T follicular helper cell (primary cell): ENCODE measurements at places on chromosomes 6 and 20.

GRCh38 chr6:31892821-31893220, 4.7 kb downstream of the EHMT2 start:
- DNase-seq, result no peak

DNA sequence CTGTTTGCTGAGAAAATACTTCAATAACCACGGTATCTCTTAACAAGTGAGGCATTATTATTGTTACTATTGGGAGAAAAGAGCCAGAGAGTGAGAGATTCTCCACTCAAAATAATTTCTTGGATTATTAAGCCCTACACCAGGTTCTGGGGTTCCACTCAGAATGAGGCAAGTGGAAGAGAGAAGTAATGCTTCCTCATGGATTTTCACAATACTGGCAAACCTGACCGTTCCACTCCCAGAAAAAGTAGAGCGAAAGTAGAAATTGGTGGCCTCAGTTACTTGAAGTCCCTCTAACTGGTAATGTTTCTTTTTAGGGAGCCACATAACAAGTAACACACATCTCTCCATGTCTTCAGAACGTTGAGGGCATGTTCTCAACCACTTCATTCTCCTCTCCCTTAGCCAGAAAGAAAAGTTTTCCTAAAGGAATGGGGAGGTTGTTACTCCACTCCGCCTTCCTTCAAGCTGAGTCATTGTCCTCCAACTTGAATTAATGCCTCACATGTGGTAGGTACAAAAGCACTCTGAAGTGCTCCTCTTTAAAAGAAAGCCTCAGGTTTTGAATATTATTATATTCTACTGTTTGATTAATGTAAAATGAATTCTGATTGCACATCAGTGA, 1.9 kb downstream of the BAG2 start:
- no peak for DNase-seq

DNA sequence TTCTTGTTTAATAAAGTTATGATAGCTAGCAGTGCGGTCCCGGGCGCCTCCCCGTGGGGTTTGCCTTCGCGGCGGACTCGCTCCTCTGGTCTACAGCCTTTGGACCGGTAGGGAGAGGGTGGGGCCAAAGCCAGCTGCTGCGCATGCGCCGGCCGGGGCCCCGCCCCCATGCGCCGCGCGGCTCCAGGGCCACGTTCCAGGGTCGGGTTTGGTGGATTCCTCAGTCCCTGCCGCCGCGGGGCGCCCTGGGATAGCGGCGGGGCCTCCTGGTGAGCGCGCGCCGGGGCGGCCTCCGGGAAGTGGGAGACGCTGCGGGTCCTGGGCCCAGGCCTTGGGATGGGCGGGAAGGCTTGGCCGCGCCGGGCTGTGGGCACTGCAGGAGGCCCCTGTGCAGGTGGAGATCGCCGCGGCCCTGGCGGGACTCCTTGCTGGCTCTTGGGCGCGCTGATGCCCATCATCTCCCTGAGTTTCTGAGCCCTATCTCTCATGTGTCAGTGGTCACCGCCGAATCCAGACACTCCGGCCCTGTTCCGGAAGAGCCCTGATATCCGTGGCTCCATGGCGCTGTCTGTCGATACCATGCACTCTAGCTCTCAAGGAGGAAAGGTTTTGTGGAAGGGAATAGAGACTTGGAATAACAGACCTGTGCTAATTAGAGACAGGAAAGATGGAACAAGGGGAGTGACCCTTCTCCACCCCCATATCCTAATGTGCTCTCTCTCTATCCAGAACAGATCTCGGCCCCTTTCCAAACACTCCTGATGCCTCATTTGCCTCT, at the start of gene VARS2:
Gene VARS2, plus strand, starts transcription at position 163 of the 778 bp plus-strand sequence. Its CDS starts 599 bp downstream, at position 762.
- peak; percentile 78 for DNase-seq

DNA sequence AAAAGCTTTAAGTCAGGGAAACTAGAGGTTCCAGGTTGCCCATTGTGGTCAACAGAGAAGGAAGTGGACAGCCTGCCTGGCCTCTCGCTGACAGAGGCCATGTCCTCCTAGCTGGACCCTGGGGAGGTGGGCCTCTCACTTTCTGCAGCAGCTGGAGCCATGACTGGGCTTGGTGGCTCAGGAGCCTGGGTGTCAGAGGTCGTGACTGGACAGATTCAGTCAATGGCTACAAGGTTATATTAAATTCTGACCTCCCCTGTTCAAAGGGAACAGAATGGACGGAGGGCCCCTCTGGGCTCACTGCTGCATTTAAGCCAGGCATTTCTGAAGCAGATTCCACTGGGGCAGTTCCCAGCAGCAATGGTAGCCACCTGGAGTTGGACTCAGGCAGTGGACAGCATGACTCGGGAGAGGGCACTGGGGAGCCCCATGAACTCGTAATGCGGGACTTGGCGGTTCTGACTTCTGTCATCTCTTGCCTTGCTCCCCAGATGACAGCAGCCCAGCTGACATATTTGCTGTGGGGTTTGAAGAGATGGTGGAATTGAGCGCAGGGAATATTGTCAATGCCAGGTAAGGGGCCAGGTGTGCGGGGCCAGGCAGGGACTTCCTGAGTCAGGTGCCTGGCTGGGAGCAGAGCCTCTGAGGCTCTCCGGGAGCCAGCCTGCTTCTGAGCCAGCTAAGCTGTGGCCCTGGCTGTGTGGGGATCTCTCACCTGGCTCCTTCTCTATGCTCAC, 86.7 kb downstream of the SYNJ2 start:
- DNase-seq, result no peak

GRCh38 chr6:36912586-36912985, 26.8 kb downstream of the C6orf89 start:
- peak; percentile 43 for DNase-seq

GRCh38 chr6:97136626-97137358, 146.2 kb downstream of the MMS22L start:
- DNase-seq, result no peak

GRCh38 chr6:146968041-146968760, 236.0 kb upstream of the STXBP5 start:
- DNase-seq, result no peak

DNA sequence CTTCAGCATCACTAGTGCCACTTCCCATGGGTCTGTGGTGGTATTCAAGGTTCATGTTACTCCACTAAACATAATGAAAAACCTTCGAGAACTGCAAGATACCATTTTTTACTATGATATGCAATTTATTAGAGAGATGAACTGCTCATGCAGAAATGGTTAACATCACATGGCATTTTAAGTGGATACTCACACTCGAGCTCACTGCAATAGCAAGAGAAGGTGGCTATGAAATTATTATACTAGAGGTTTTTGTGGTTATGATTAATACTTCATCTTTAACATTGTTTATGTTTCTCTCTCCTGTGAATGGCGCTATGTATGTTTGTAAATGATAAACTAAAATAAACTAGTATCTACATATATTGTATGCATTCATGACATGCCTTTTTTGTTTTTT, 35.1 kb downstream of the SCAF8 start:
- DNase-seq, result no peak

- DNase-seq, result no peak
These were observed 270.8 kb downstream of the PREX1 start for GRCh38 chr20:48556956-48557355.

DNA sequence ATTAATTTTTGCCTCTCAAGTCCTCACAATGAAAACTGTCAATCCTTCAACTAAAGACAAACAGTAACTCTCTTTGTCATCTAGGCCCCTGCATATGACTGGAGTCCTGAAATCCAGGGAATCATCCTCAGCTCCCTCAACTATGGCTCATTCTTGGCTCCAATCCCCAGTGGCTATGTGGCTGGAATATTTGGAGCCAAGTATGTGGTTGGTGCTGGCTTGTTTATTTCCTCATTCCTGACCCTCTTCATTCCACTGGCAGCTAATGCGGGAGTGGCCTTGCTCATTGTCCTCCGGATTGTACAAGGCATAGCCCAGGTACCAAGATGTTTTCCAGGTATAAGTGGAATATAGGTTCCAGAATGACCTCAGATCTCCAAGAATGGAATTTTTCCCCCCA, 15.4 kb downstream of the SLC17A4 start:
- no peak for DNase-seq

DNA sequence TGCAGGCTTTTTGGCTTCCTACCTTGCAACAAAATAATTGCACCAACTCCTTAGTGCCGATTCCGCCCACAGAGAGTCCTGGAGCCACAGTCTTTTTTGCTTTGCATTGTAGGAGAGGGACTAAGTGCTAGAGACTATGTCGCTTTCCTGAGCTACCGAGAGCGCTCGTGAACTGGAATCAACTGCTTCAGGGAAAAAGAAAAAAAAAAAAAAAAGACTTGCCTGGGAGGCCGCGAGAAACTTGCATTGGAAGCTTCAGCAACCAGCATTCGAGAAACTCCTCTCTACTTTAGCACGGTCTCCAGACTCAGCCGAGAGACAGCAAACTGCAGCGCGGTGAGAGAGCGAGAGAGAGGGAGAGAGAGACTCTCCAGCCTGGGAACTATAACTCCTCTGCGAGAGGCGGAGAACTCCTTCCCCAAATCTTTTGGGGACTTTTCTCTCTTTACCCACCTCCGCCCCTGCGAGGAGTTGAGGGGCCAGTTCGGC, 420 bp downstream of the SOX4 start:
- DNase-seq, result no peak

- no peak for DNase-seq
These were observed 34.1 kb upstream of the ID1 start for GRCh38 chr20:31570735-31571617.

- no peak for DNase-seq
These were observed 6.0 kb upstream of the PRDM1 start for GRCh38 chr6:106079961-106080762.

DNA sequence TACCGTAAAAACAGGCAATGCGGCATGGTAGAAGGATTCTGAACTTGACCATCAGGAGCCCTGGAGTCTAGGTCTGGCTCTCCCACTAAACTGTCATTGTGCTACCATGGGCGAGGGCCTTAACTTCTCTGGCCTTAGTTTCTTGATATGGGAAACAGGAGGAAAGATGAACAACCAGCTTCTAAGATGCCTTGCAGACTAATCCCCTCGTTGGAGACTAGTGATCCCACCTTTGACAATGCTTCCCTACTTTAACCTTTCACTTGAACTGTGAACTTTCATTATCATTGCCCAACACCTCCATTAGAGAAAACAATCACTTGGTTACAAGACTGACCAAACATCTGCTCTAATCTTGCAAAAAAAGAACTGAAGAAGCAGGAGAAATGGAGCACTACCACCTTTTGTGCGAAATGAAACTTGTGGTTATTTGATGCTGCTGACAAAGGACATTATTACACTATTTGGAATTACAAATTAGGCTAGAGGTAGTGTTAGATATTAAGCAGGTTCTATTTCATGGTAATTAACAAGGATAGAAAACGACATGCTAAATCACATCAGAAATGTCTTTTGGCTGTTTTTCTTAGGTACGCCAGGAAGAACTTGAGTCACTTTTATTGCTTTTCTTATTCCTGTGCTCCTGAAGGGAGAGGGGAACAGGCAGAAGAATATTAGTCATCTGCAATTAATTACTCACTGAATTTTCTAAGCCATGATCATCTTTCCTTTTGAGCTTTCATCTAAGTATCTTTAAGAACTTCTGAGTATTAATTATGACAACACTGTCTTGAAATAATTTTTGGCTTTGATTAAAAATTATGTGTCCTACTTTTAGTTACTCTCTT, 39.1 kb upstream of the ARHGAP18 start:
- no peak for DNase-seq

GRCh38 chr6:136464874-136465273, 85.3 kb downstream of the MAP7 start:
- no peak for DNase-seq

GRCh38 chr6:43009124-43009523, 4.6 kb downstream of the MEA1 start:
- DNase-seq, result no peak
